ENCODE measurements at places on chromosomes 3 and 15. TPM values are rescaled to one million over a fixed set of nuclear protein-coding genes. Genes with fewer than 3 reads are reported as not detected.

The INSYN1 gene
- total RNA-seq: 0.43 TPM

The LTF gene
- 0.14 TPM for total RNA-seq

The GLDN gene
- 0.29 TPM for total RNA-seq

The ATP2B2 gene
- total RNA-seq: not detected

The SLC22A13 gene
- 0.43 TPM for total RNA-seq

The SGO1 gene
- total RNA-seq: 15.5 TPM

The EPHB3 gene
- 2.6 TPM for total RNA-seq

The BNC1 gene
- total RNA-seq: 26.5 TPM

The OIP5 gene
- 12.3 TPM for total RNA-seq
